ENCODE measurements at places on chromosomes 3 and 15.

DNA sequence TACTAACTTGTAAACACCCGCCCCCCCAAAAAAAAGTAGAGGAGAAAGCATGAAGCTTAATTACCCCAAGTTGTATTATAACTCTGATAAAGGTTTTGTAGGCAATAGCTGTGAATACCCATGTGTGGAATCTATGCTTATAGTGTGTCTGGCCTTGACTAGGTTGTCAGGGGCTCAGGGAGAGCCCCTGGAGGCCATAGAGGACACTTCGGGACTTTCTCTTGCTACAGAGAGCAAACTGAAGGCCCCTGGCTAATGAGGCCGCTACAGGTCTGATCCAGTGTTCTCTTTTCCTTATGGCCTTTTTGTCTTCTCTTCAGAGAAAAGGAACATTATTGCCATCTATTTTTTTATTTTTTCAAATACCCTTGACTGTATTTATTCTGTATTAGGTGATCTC lies 19.1 kb upstream of the SCAANT1 start:
- no peak for DNase-seq

DNA sequence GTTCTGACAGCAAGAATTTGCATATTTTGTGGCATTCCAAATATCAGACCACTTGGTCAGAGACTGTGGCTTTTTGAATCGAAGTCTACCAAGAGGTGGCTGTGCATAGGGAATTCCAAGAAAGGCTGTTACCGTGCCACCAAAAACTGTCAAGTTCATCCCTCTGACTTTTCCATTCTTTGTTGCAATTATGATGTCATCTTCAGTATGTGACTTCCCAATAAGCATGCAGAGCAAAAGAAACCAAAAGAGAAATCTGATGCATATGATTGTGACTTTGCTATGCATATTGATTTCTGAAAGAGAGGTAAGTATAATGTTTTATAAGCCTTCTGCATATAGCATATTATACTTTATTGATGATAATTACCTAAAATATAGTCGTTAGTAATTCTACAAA lies 6.5 kb downstream of the BCHE start:
- no peak for DNase-seq

- DNase-seq: no peak
Observed at GRCh38 chr3:138113326-138113725, 2.1 kb downstream of the DZIP1L start.

GRCh38 chr3:169241630-169241990 lies 421.9 kb downstream of the MECOM start:
- no peak for DNase-seq

DNA sequence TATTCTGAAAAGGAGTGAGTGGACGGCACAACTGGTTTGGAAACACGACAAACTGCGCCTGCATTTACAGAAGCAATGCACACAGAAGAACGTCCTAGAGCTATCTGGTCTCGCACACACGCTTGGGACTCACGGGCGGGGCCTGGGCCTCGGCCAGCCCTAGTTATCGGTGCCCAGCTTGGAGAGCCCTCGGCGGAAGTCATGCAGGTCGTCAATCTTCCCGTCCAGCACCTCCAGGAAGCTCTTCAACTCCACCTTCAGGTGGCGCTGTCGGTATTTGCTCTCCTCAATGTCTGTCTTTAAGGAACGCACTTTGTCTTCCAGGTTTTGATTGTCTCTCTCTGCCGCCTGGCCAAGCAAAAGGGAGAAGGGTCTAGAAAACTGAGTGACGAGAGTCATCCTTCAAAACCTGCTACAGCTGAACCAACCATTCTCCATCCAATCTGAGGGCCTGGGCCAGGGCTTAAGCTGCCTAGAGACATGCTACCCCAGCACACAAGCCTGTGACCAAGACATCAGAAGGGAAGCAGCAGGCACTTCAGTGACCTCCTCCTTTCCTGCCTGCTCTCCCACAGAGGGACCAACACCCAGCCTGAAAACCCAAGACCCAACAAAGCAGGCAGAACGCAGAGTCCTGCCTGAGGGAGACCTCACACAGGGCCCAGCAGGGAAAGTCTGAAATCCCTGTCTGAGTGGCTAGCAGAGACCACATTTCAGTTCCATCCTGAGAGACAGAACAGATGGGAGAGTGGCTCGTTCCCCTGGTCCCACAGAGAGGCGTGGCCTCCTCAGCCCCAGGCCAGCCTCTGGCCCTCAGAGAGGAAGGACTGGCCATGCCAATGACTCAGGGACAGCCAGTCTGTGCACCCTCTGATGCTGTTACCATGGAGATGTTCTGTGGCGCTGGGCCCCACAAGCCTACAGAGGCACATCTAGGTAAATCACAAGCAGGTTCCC lies 40.4 kb downstream of the WHAMM start:
- no peak for DNase-seq

DNA sequence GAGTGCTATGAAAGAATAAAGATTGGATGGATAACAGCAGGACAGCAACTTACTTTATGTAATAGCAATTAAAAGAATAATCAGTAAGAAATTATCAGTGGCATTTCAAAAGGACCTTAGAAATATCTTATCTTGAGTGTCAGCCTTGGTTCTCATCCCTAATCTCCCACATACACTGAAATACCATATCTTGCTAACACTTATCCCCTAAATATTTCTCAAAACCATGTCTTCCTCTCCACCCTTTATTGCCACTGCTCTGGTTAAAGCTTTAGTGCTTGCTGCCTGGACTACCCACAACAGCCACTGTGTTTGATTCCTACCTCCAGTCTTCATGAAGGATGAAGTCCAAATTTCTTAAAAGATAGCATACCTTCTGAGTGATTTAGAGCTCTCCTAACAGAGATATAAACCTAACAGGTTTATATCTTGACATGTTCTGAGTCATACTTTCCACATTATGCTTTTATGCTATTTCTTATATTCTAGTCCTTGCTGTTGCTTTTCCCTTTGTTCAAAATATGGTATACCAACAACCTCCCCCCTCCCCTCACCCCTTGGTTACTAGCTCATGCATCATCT lies 202.8 kb downstream of the RSRC1 start:
- DNase-seq: no peak

DNA sequence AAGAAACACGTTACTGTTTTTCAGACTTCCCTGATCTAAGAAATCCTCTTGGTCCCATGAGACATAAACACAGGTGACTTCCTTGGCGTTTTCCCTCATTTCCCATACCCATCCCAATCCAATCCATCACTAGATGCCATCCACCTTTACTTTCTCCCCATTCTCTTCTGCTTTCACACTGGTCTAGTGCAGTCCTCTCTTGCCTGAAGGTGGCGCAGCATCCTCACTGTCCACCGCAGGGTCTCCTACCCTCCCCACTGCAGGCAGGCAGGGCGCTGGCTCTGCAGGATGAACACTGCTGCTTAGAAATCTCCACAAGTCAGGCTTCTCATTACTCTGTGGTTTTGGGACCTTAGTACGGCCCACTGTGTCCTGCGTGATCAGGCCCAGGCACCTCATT lies 58.2 kb downstream of the RAB7A start:
- DNase-seq: no peak

GRCh38 chr3:158103081-158103886 lies 2.9 kb downstream of the SHOX2 start:
- DNase-seq: no peak

GRCh38 chr15:67101911-67102598 lies 36.7 kb downstream of the SMAD3 start:
- no peak for DNase-seq

GRCh38 chr3:112776000-112776399 lies 70.7 kb downstream of the CD200R1L start:
- DNase-seq: no peak

- no peak for DNase-seq
Observed at GRCh38 chr3:169603661-169604060, 59.9 kb downstream of the MECOM start.

DNA sequence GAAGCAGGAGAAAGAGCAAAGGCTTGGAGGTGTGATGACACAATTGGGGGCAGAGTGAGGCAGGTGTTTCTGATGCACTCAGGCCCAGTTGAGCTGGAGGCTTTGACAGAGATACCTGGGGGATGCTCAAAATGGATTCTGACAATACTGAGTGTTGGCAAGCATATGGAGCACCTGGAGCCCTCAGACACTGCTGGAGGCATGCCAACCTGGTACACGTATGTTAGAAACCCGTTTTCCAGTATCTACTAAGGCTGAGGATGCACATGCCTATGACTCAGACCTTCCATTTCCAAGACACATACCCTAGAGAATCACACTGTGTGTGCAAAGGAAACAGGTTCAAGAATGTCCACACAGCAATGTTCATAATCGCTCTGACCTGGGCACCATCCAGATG lies 58.7 kb downstream of the WNT7A start:
- DNase-seq: no peak

DNA sequence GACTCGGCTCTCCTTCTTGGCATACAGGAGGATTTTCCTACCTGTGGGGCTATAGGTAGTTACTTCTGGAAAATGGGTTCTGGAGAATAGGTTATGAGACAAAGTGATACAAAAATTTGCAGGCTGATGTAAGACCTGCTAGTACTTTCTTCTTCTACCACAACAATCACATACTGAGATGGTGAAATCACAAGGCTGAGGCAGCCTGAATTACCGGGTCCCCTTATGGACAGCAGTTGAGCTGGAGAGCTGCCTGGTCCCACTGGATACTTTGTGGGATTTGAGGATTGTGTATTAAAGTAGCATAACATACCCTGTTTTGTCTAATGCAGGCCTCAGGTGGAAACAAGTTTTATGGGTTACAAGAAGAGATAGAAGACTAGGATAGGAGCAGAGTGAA lies 86.5 kb upstream of the FAM98B start:
- no peak for DNase-seq

DNA sequence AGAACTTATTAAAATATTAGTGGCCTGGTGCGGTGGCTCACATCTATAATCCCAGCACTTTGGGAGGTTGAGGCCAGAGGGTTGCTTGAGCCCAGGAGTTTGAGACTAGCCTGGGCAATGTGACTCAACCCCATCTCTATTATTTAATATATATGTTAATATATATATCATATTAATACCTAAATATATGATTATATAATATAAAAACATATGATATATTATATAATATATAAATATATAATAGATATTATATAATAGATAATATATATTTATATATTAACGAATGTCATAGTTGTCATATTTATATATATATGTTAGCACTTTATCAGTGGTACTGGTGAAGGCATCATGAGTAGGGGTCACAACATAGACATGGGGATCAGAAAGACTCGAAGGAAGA lies 5.2 kb downstream of the HRG start:
- DNase-seq: no peak

GRCh38 chr15:67521783-67522568 lies 1.0 kb downstream of the C15orf61 start:
- DNase-seq: no peak

- no peak for DNase-seq
Observed at GRCh38 chr15:86773736-86774135, 694.1 kb downstream of the AGBL1 start.

- no peak for DNase-seq
Observed at GRCh38 chr3:20930034-20930433, 744.0 kb upstream of the SGO1 start.

- no peak for DNase-seq
Observed at GRCh38 chr3:31813686-31814085, 167.4 kb downstream of the OSBPL10 start.

- DNase-seq: no peak
Observed at GRCh38 chr3:187920913-187921312, 175.6 kb upstream of the BCL6 start.

- no peak for DNase-seq
Observed at GRCh38 chr15:61264986-61265385, 35.9 kb upstream of the RORA start.

DNA sequence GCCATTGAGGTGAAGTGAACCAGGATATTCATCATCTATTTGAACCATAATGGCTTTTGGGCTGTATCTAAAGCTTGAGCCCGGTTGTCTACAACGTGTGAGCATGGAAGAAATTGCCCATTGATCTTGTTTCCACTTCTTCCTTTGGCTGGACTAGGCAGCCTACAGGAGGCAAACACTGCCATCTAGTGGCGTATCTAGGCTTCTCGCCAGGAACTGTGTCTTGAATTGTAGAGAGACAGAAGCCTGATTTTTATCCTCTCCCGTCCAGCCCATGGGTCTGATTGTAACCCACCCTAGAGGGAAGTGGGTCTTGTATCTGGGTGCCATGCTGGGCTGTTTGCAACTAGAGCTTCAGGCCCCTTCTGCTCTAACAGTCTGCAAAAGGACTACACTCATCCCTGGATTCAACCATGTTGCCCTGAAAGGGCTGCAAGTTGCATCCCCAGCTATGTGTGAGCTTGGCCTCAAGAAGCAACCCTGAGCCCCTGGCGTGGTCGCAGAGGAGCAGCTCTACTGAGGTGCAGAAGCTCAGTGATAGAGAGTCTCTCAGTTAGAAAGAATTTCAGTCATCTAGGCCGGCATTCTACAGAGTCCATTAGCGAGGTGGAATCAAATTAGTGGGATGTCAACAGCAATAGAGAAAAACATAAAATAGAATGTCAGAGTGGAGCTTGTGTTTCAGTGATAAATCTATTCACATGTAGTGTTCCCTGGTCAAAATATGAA lies 170.2 kb upstream of the UMPS start:
- peak; percentile 62 for DNase-seq

- no peak for DNase-seq
Observed at GRCh38 chr3:116339441-116340028, 105.8 kb downstream of the LSAMP start.

DNA sequence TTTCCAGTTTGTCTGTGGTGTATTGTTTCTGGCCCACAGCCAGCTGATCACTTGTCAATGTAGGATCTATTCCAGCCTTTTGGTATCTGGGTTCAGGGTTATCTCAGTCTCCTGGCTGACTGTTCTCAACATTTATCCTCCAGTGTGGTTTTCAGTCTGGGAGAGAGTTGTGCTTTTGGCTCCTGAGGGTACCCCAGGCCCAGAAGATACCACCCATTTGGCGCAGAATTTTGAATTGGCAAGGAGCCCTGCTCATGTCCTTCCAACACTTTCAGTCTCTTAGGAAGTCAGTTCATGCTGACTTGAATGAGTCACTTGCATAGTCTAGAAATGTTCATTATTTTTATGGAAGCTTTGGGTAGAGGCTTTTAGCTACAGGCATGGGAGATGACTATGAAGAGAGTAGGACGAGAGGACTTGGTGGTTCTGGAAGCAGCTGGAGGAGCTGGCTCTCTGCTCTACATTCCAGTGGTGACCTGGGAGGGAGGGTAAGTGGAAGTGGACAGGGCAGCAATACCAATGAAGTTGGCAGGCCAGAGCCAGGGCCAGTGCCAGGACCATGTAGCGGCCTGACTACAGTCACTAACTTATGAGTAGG lies 7.2 kb downstream of the POLR2H start:
- DNase-seq: no peak

- DNase-seq: no peak
Observed at GRCh38 chr15:70783041-70783440, 19.7 kb upstream of the UACA start.

- no peak for DNase-seq
Observed at GRCh38 chr3:12495749-12496452, 11.6 kb downstream of the TSEN2 start.

- no peak for DNase-seq
Observed at GRCh38 chr3:160296591-160296990, 71.4 kb downstream of the C3orf80 start.

GRCh38 chr3:189118896-189119295 lies 52.9 kb upstream of the TPRG1 start:
- no peak for DNase-seq
